Activated CD8-positive, alpha-beta memory T cell treated with anti-CD3 and anti-CD28 coated beads, Interleukin-2, amount 10 ng/mL, durations not matched to agents 7 days and 5 days (primary cell): ENCODE measurements at places on chromosomes 3 and 15. TPM values are rescaled to one million over a fixed set of nuclear protein-coding genes. Genes with fewer than 3 reads are reported as not detected.
A peak's percentile ranks its signal among the peaks of the same experiment; 100 is the strongest.

GRCh38 chr3:187098923-187099512 lies 40.3 kb downstream of the RPL39L start:
- no peaks in the 10 kb centered on the region for H3K27me3 ChIP-seq
- peaks cover 30% of the 10 kb centered on the region for H3K36me3 ChIP-seq
- DNase-seq: no peak
- no peak overlapping the region for H3K4me3 ChIP-seq

- H3K36me3 ChIP-seq: peaks cover 36% of the 10 kb centered on the region
- H3K4me1 ChIP-seq: peaks cover 39% of the 10 kb centered on the region
- peak overlapping the region; percentile 87 for H3K27ac ChIP-seq
- H3K4me3 ChIP-seq: peak overlapping the region; percentile 49
- no peaks in the 10 kb centered on the region for H3K27me3 ChIP-seq
These were observed 37.8 kb downstream of the ZNF445 start for GRCh38 chr3:44439499-44440295.

DNA sequence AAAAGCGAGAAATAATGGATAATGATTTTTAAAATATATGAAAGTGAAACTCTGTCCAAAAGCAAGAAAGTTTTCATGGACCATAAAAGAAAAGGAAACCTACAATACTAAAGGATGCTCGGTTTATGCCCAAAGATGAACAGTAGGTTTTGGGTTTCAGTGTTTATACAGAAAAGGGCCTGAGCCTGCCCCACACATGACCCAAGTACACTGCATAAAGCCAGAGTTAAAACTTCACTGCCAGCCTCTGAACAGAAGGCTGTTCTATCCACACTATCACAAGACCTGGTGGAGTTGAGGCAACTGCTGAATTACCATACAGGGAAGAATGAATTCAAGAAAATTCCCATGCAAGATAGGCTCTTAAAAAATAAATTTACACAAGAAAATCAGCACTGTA lies 165.2 kb downstream of the MECOM start:
- no peak overlapping the region for H3K4me3 ChIP-seq
- no peaks in the 10 kb centered on the region for H3K4me1 ChIP-seq
- no peak for DNase-seq

GRCh38 chr3:129276385-129276784 lies 2.3 kb upstream of the HMCES start:
- no peaks in the 10 kb centered on the region for H3K27me3 ChIP-seq
- H3K27ac ChIP-seq: peak overlapping the region; percentile 59
- H3K4me1 ChIP-seq: peaks cover 35% of the 10 kb centered on the region
- peaks cover 38% of the 10 kb centered on the region for H3K36me3 ChIP-seq
- no peak overlapping the region for H3K4me3 ChIP-seq

GRCh38 chr3:59784164-59784563 lies 734.3 kb upstream of the CFAP20DC start:
- peaks cover 19% of the 10 kb centered on the region for H3K27me3 ChIP-seq
- peaks cover 14% of the 10 kb centered on the region for H3K4me1 ChIP-seq
- no peak for DNase-seq

DNA sequence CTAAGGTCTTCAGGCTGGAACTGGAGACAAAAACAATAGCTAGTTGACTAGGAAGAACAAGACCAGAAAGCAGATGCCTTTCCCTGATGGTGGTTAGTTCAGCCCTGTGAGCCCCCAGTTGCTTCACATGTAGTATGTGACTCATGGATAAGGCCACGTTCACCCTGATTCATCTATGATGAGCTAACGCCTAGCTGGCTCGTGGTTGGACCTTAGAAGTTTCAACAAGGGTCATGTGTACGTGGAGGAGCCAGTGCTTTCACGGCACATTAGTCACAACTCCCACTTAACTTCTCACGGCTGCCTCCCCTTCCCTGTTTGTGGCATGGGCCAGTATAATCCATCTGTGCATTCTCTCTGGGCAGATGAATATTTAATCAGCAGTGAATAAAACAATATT lies 20.6 kb downstream of the COL8A1 start:
- no peaks in the 10 kb centered on the region for H3K4me1 ChIP-seq
- H3K36me3 ChIP-seq: no peaks in the 10 kb centered on the region
- H3K4me3 ChIP-seq: no peak overlapping the region
- H3K27ac ChIP-seq: no peak overlapping the region

DNA sequence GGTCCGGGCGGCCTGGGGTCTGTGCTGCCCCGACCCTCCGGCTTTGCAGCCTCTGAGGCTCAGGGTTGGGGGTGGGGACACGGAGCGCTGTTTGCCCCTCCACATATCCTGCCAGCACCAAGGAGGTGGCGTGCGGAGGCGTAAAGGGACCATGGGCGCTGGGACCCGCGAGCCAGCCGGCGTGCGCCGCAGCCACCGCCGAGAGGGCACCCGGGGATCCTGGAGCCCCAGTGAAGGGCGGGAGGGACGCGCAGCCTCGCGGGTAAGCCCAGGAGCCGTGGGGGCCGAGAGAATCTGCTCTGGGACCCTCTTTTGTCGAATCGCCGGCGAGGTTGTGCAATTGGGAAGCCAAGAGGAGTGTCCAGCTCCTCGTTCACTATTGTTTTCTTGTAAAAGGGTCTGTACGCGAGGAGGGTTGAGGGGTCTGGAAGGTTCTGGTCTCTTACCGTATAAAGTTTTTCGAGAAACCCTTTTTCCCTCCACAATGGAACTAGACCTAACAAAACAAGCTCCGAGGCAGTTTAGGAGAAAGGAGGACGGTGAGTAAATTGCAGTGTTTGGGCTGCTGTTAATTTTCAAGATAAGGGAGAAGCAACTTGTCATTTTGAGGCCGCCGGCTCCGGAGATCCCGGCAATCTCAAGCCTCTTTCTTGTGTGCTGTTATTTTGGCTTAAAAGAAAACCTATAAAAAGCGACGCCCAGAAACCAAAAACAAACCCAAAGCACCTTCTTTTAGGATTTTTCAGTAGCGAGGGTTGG lies 29.9 kb upstream of the ST3GAL6 start:
- H3K36me3 ChIP-seq: no peaks in the 10 kb centered on the region
- no peak overlapping the region for H3K27ac ChIP-seq
- DNase-seq: peak; percentile 43
- H3K4me3 ChIP-seq: peak overlapping the region; percentile 60

GRCh38 chr3:4044619-4045018 lies 245.4 kb downstream of the LRRN1 start:
- no peaks in the 10 kb centered on the region for H3K4me1 ChIP-seq
- no peak overlapping the region for H3K4me3 ChIP-seq
- H3K27ac ChIP-seq: no peak overlapping the region
- no peaks in the 10 kb centered on the region for H3K27me3 ChIP-seq
- H3K36me3 ChIP-seq: no peaks in the 10 kb centered on the region

DNA sequence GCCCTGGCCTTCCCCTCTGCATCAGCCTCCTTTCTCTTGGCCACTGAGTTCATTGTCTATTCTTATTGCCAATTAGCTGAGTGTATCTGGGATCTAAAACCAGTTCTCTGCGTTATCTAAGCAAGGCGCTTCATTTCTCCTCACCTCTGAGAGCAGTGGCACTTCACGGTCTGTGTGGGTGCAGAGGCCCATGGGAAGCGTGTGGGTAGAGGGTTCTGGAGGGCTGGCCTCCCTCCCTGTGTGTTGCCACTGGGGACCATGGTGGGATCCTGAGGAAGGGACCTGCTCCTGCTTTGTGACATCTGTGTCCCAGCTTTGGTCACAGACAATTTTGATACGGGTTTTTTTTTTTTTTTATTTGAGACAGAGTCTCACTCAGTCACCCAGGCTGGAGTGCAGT lies 32.7 kb downstream of the EDEM1 start:
- no peaks in the 10 kb centered on the region for H3K4me1 ChIP-seq
- peaks cover 19% of the 10 kb centered on the region for H3K36me3 ChIP-seq
- no peaks in the 10 kb centered on the region for H3K27me3 ChIP-seq
- no peak for DNase-seq
- no peak overlapping the region for H3K27ac ChIP-seq
- no peak overlapping the region for H3K4me3 ChIP-seq

- no peak for DNase-seq
- no peak overlapping the region for H3K4me3 ChIP-seq
- peaks cover 9% of the 10 kb centered on the region for H3K4me1 ChIP-seq
- H3K36me3 ChIP-seq: no peaks in the 10 kb centered on the region
- no peaks in the 10 kb centered on the region for H3K27me3 ChIP-seq
These were observed 37.4 kb upstream of the SNRPN start for GRCh38 chr15:24917431-24917830.

DNA sequence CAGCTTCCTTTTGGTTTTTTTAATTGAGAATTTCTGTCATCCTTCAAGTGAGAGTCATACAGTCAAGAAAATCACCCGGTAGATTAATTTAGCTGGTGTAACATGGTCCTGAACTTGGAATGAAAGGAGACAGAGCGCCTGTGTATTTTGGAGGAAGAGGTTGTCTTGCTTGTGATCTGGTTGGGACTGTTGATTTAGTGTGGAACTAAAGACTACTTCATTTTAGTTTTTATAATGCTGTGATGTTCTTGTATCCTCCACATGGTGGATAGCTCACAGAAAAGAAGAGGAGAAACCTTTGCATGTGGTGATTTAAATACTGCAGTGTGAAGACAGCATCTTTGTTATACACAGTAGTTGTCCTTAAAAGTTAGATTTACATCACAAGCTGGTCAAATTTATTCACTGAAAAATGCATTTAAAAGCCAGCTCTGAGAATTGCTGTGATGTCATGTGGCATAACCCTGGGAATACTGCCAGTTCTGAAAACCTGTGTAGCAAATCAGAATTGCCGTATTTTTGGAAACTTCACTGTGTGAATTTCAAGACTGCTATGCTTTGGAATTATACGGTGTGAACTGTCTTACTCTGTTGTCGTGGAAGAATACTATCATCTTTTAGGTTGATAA lies 268.5 kb downstream of the PTPRG start:
- no peaks in the 10 kb centered on the region for H3K27me3 ChIP-seq
- H3K36me3 ChIP-seq: no peaks in the 10 kb centered on the region
- H3K4me3 ChIP-seq: no peak overlapping the region
- H3K27ac ChIP-seq: no peak overlapping the region

GRCh38 chr3:58804914-58805313 lies 138.3 kb upstream of the FAM3D start:
- H3K4me1 ChIP-seq: no peaks in the 10 kb centered on the region
- no peak for DNase-seq
- no peak overlapping the region for H3K27ac ChIP-seq
- H3K27me3 ChIP-seq: no peaks in the 10 kb centered on the region

- H3K4me1 ChIP-seq: peaks cover 24% of the 10 kb centered on the region
- H3K4me3 ChIP-seq: no peak overlapping the region
- peaks cover 3% of the 10 kb centered on the region for H3K27me3 ChIP-seq
- DNase-seq: no peak
These were observed 15.0 kb downstream of the RYK start for GRCh38 chr3:134235577-134236076.

- no peak for DNase-seq
- no peaks in the 10 kb centered on the region for H3K27me3 ChIP-seq
- H3K27ac ChIP-seq: no peak overlapping the region
- H3K4me3 ChIP-seq: no peak overlapping the region
- no peaks in the 10 kb centered on the region for H3K4me1 ChIP-seq
These were observed 61.7 kb downstream of the TFDP2 start for GRCh38 chr3:142087676-142088075.

DNA sequence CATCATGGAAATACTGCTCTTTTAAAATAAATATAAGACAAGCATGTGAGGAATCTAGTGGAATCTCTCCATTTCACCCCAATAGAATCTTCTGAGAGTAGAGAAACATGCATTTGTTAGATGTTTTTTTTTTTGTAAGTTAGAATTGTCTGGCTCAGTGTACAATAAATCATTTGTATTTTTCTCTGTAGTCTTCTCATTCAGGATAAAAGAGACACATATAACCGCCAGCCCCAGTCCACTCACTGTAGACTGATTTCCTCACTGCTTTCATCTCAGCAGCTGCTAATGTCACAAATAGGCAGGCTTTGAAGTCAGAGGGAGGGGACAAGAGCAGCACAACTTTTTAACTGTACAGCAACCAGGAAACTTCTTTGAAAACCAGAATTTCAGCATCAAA lies 140.2 kb upstream of the RBMS3 start:
- no peak overlapping the region for H3K4me3 ChIP-seq
- H3K27ac ChIP-seq: no peak overlapping the region
- H3K27me3 ChIP-seq: no peaks in the 10 kb centered on the region
- no peaks in the 10 kb centered on the region for H3K36me3 ChIP-seq

DNA sequence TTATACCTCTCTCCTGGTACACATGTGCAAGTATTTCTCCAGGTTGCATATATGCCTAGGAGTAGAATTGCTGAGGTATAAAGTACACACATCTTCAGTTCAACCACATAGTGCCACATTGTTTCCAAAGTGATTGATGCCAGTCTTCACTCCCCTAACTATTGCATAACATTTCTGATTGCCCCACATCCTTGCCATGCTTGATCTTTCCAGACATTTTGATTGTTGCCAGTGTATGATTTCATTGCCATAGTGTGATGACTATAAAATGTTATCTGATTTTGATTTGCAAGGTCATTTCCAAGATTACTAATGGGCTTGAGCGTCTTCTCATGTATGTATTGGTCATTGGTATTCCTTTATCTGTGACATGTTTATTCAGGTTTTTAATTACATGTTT lies 61.1 kb upstream of the MLF1 start:
- H3K4me1 ChIP-seq: no peaks in the 10 kb centered on the region
- H3K36me3 ChIP-seq: no peaks in the 10 kb centered on the region

DNA sequence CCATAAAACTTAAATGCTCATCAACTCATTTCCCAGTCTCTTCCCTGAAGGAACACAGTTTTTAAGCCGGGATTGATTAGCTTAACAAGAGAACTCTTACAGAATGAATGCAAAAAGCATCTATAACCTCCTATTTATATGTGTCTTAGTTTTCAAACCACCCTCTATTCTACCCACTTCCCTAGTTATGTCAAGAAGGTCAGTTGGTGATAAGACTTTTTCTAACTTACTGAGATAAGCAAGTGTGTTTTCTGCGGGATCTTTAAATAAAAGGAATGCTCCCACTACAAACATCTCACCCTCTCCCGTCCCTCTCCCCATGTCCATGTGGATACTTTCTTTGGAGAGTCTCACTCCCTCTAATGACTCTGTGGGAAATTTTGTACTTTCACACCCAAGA lies 218.5 kb downstream of the SV2B start:
- no peak for DNase-seq
- no peak overlapping the region for H3K27ac ChIP-seq
- H3K4me1 ChIP-seq: peaks cover 26% of the 10 kb centered on the region
- no peak overlapping the region for H3K4me3 ChIP-seq

GRCh38 chr3:189001559-189001958 lies 170.2 kb upstream of the TPRG1 start:
- no peak overlapping the region for H3K4me3 ChIP-seq
- DNase-seq: no peak
- H3K4me1 ChIP-seq: no peaks in the 10 kb centered on the region
- H3K27ac ChIP-seq: no peak overlapping the region

GRCh38 chr15:74816624-74817369 lies 4.2 kb downstream of the LMAN1L start:
- no peaks in the 10 kb centered on the region for H3K36me3 ChIP-seq
- H3K4me1 ChIP-seq: peaks cover 15% of the 10 kb centered on the region
- no peak for DNase-seq
- H3K27me3 ChIP-seq: no peaks in the 10 kb centered on the region
- H3K4me3 ChIP-seq: no peak overlapping the region
- H3K27ac ChIP-seq: no peak overlapping the region

TMEM158 gene
- 0.35 TPM for total RNA-seq

SCAMP5 gene
- 0.61 TPM for total RNA-seq

IL20RB gene
- total RNA-seq: 1.7 TPM

KBTBD8 gene
- total RNA-seq: 10.4 TPM

CLDN16 gene
- total RNA-seq: not detected

NUP210 gene
- total RNA-seq: 236 TPM
